Stimulated activated CD4-positive, alpha-beta T cell treated with anti-CD3 and anti-CD28 coated beads, TNF-alpha, amount 100 ng/mL, for 4 hours (primary cell): ENCODE measurements at places on chromosomes 11 and 22.

GRCh38 chr22:17968126-17968525 is 56.2 kb downstream of the MICAL3 start:
- no peak for DNase-seq

GRCh38 chr11:49424136-49424535 is 215.7 kb upstream of the FOLH1 start:
- DNase-seq = no peak

GRCh38 chr11:12876340-12876739 is 132.8 kb upstream of the RASSF10 start:
- DNase-seq = no peak

- no peak for DNase-seq
These were observed 60.6 kb upstream of the CRYBB3 start for GRCh38 chr22:25139062-25139461.

GRCh38 chr11:67022341-67022933 is 497 bp upstream of the SYT12 start:
- no peak for DNase-seq

GRCh38 chr11:19173004-19173689 is 28.6 kb downstream of the CSRP3 start:
- DNase-seq = no peak

GRCh38 chr11:120102050-120102863 is 35.7 kb downstream of the TRIM29 start:
- no peak for DNase-seq

DNA sequence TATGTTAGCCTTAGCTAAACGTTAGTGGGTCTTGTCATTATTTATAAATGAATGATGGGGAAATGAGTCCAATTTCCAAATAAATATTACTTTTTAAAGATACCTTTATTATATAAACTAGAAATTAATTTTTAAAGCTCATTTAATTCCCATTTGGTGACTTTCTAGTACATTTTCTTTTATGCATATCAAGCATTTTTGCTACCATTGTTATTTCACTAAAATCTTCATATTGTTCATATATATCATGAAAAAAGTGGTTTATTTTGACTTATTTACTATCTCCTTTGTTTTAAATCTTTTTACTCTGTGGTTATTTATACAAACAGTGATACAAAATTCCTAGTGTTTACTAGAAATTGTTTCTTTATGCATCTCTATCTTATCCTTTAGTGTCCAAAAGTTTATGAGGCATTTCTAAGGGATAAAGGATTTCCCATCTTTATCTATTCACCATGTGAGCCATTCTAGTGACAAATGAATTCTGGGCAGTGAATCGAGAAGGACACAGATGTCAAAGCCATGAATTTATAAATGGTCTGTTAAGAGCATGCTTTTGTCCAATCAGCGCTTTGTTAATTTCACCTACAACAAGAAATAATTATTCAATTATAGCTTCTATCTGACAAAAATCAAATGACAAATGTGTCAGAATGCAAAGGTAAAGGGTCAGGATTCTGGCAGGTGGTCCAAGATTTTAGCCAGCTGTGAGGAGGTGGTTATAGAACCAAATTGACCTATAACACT is 70.6 kb downstream of the PRMT3 start:
- no peak for DNase-seq

GRCh38 chr11:12112750-12113149 is 2.4 kb downstream of the MICAL2 start:
- DNase-seq = no peak

- no peak for DNase-seq
These were observed 5.7 kb downstream of the CDC42BPG start for GRCh38 chr11:64838600-64839334.

GRCh38 chr11:46361283-46362155 is 14.3 kb downstream of the DGKZ start:
- no peak for DNase-seq

DNA sequence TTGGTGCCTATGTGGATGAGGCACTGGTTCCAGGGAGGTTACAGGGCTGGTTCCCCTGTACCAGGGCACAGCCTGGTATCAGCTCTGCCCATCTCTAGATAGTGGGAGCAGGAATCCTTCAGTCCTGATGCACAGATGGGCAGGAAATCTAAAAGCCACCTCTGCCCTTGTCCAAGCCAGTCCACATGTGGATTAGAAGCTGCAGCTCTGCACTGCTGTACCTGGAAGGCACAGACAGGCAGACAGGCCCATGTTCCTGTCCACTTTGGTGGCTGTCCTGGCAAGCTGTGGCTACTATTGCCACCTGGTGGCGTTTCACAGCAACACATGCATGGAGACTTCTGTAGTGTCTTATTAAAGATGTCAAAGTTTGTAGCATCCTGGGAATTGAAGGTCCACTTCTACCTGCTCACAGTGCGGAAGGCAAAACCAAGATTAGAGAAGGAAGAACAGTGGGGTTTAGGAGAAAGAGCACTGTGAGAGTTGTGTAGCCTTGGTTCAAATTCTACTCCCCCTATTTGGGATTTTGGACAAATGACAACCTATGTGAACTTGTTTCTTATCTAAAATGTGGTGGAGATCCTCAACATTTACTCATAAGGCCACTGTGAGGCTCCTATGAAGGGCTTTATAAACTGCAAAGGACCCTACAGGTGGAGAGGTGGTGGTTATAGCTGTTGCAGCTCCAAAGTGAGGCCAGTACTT is 30.1 kb downstream of the NAV2 start:
- DNase-seq = peak; percentile 32

DNA sequence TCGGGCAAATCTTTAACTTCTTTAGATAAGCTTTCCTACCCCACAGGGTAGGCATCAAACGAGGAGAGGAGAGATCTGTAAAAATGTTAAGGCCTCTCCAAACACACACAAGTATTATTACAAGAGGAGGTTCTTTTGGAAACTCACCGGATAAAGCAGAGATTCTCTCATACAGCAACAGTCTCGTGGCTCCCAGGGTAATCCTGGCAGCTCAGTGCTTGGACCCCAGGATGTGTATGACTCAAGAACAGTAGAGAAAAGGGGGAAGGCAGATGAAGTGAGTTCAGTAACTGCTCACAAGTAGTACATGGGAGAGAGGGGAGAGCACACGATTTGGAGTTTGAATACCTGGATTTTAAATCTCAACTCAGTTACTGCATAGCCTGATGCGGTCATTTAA is 120.9 kb downstream of the FEZ1 start:
- DNase-seq = no peak

- no peak for DNase-seq
These were observed 1.5 kb downstream of the ROBO4 start for GRCh38 chr11:124896071-124896750.

- DNase-seq = no peak
These were observed 493.5 kb downstream of the OPCML start for GRCh38 chr11:133038850-133039249.

DNA sequence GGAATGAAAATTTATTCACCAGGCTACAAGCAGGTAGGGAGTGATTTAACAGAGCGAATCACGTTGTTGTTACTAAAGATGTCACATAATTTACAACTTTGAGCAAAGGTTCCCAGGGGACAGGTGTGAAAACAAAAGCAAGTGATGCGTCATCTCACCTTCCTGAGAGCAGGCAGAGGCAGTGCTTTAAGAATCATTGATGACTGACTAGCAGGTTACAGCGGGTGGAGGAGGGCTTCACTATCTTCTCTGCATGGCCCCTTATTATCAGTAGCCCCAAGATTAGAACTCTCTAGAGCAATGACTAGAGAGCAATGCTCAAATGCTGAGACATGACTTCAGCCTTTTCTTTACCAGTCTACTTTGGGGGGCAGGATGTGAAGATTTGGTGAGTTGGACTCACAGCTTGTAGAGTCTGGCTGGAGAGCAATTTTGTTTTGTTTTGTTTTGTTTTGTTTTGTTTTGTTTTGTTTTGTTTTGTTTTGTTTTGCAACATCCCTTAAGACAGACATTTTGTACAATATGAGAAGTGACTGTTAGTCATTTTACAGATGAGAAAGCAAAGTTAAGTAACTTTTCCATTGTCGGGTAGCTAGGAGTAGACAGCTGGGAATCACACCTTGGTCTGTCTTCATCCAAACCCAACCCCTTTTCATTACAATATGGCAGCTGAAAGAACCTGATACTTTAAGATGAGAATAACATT is 84.8 kb downstream of the SLC1A2 start:
- no peak for DNase-seq

DNA sequence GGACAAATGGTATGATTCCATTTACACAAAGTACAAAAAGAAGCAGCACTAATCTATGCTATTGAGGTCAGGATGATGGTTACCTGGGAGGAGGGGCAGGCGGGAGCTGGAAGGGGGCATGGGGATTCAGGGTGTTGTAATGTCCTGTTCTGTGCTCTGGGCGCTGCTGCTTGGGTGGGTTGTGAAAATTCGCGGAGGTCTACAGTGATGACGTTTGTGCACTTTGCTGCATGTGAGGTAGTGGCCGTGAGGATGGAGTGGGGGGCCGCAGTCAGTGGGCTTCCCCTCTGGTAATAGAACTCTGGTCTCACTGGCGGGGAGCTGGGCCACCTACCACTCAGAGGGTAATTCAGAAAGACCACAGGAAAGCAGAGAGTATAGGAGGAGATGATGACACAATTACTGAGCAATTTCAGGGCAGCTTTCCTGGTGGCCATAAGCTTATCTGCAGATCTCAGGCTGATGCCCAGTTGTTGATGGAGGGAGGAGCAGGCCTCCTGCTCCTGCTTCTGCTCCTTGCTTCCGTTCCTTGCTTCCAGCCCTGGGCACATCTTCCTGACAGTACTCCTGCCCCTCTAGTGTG is 121.5 kb downstream of the CEP164 start:
- no peak for DNase-seq
